ENCODE measurements at places on chromosomes 3 and 15.

DNA sequence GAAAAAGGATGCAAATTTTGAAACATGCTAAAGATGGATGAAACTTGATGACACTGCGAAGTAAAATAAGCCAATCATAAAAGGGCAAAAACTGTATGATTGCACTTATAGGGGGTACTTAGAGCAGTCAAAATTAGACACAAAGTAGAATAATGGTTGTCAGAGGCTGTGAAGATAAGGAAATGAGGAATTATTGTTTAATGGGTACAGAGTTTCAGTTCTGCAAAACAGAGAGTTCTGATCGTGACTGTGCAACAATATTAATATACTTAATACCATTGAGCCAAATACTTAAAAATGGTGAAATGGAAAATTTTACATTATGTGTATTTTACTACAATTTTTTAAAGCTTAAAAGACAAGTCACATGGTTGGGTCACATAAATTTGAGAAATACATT, 35.1 kb downstream of the UBE3A start:
- H3K27ac ChIP-seq: no peak overlapping the region
- H3K36me3 ChIP-seq: peaks cover 55% of the 10 kb centered on the region
- H3K4me1 ChIP-seq: peaks cover 3% of the 10 kb centered on the region
- DNase-seq: no peak
- H3K4me3 ChIP-seq: no peak overlapping the region

GRCh38 chr15:91435113-91435512, 335.1 kb downstream of the SV2B start:
- no peaks in the 10 kb centered on the region for H3K36me3 ChIP-seq
- no peaks in the 10 kb centered on the region for H3K4me1 ChIP-seq
- H3K27me3 ChIP-seq: peaks cover 1% of the 10 kb centered on the region

- H3K4me3 ChIP-seq: no peak overlapping the region
- H3K27ac ChIP-seq: no peak overlapping the region
- H3K4me1 ChIP-seq: peaks cover 19% of the 10 kb centered on the region
- H3K36me3 ChIP-seq: no peaks in the 10 kb centered on the region
Measured at GRCh38 chr15:82901114-82901805, 51.3 kb downstream of the HOMER2 start.

DNA sequence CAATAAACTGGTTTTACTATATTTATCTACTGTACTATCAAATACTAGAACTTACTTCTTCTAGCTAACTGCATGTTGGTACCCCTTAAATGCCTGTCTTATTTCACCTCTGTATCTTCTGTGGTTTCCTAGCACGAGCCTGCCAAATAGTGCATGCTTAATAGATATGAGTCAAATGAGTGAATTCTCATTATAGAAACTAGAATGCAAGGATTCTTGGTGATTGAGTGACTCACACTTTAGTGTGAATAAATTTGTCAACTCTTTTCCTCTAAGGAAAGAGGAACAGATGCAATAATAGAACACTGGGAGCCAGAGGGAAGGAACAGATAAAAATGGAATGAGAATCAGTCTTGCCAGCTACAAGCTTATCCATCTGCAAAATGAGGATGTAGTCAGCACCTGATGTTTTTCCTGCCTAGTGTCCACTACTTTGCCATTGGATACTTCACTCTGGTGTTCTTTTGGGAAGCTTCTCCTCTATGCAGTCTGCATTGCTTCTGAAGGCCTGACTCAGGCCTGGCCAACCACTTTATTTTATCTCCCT, 189.1 kb upstream of the CADPS start:
- no peak for DNase-seq
- peaks cover 15% of the 10 kb centered on the region for H3K27me3 ChIP-seq
- no peak overlapping the region for H3K4me3 ChIP-seq
- no peaks in the 10 kb centered on the region for H3K36me3 ChIP-seq

- no peak overlapping the region for H3K27ac ChIP-seq
- H3K4me3 ChIP-seq: no peak overlapping the region
- peaks cover 15% of the 10 kb centered on the region for H3K36me3 ChIP-seq
- no peaks in the 10 kb centered on the region for H3K27me3 ChIP-seq
Measured at GRCh38 chr3:159870723-159871122, 117.9 kb upstream of the IL12A start.
